NCI-H460 (cell line): ENCODE measurements at places on chromosomes 3 and 15. TPM values are rescaled to one million over a fixed set of nuclear protein-coding genes. Genes with fewer than 3 reads are reported as not detected.

The NTRK3 gene
- total RNA-seq, result not detected in 2 replicates

- peak; percentile 39 for DNase-seq
Measured at GRCh38 chr3:100899440-100900091, 93.7 kb downstream of the ABI3BP start.

- no peak for DNase-seq
Measured at GRCh38 chr3:12854565-12854964, 13.2 kb upstream of the RPL32 start.

DNA sequence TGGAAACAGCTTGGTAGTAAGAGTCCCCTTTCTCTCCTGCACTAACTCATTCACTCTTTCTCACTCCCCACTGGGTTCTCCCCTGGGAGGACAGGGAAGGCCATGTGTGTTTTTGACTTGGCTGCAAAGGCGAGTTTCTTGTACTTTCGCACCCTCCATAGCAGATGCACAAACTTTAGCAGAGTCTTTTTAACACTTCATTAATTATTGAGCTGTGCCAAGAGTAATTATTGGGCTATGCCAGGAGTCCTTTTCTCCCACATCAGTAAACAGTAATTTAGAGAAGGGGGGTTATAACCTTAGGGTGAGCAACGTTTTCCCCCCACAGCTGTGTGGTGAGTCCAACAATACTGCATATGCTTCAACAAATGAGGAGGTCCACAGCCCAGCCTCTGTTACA, 224.4 kb upstream of the ATP11B start:
- no peak for DNase-seq

- DNase-seq, result no peak
Measured at GRCh38 chr3:105516972-105517371, 150.3 kb downstream of the ALCAM start.

The NEK10 gene
- 1.4 and 1.5 TPM in 2 replicates for total RNA-seq

GRCh38 chr3:11150256-11150655, 4.0 kb upstream of the HRH1 start:
- DNase-seq, result no peak

GRCh38 chr3:171056528-171056927, 30.0 kb upstream of the SLC2A2 start:
- peak; percentile 1 for DNase-seq

The ZPLD1 gene
- not detected in 2 replicates for total RNA-seq
